Stimulated activated CD4-positive, alpha-beta T cell treated with anti-CD3 and anti-CD28 coated beads, TNF-alpha, amount 100 ng/mL, for 24 hours (primary cell): ENCODE measurements at places on chromosomes 1 and 21.

- no peak for DNase-seq
Measured at GRCh38 chr1:162206300-162206699, 136.8 kb downstream of the NOS1AP start.

DNA sequence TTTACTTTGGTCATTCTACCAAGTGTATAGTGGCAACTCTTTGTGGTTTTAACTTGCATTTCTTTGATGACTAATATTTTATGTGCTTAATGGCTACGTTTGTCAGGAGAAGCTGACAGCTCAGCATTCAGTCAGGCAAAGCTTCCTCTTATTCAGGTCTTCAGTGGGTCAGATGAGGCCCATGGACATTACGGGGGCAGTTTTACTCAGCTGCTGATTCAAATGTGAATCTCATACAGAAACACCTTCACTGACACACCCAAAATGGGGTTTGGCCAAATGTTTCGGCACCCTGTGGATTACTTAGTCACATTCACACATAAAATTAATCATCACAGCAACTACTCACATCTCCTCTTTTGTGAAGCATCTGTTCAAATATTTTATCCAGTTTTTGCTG lies 104.9 kb upstream of the PLD5 start:
- no peak for DNase-seq

GRCh38 chr1:160217481-160218051 lies 12.4 kb downstream of the PEA15 start:
- DNase-seq, result no peak

DNA sequence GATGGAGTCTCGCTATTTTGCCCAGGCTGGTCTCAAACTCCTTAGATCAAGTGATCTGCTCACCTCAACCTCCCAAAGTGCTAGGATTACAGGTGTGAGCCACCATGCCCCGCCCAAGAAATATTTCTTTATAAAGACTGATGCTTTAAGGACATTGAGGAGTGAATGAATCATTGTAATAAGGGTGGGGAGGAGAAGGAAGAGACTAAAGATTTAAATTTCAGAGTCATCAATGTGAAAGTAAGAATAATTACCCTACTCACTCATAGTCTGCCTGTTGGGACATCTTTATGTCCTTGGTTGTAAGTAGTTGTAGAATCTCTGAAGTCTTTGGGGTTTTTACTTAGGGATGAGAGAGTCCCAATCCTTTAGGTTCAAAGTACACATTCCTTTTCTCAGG lies 7.3 kb downstream of the KDM1A start:
- no peak for DNase-seq

DNA sequence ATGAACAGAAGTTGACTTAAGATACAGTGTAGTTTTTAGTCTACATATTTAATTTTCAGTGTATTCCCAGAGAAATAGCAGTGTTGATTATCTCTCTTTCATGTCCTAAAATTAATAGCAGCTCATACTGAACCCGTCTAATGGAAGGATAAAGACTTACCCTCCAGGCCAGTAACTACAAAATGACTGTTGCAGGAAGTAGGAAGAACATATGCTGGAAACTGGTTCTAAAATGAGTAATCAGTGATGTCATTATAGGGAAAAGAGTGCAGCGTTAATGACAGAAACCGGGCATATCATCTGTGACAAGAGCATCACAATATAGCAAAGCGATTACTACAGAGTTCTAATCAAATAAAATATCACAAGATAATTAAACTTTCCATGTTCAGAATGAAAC lies 385.5 kb downstream of the SMYD3 start:
- no peak for DNase-seq

GRCh38 chr1:183654706-183655105 lies 1.6 kb upstream of the APOBEC4 start:
- no peak for DNase-seq

DNA sequence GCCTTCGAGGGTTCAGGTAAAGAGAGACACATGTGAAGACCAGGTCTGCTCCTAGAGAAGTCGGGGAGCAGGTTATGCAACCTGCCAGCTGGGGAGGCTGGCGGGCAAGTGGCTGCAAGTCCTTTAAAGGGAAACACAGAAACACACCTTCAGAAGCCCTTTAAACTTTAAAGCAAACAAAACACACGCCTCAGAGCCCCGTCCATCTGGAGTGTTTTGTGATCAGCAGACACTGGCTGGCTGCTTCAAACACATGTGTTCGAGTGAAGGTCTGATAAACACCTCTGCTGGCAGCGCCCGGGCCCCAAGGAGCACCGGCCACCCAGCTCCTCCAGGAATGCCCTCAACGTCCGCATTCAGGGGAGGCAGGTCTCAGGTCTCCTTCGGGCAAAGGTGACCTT lies 15.2 kb downstream of the RIPK4 start:
- DNase-seq, result no peak

DNA sequence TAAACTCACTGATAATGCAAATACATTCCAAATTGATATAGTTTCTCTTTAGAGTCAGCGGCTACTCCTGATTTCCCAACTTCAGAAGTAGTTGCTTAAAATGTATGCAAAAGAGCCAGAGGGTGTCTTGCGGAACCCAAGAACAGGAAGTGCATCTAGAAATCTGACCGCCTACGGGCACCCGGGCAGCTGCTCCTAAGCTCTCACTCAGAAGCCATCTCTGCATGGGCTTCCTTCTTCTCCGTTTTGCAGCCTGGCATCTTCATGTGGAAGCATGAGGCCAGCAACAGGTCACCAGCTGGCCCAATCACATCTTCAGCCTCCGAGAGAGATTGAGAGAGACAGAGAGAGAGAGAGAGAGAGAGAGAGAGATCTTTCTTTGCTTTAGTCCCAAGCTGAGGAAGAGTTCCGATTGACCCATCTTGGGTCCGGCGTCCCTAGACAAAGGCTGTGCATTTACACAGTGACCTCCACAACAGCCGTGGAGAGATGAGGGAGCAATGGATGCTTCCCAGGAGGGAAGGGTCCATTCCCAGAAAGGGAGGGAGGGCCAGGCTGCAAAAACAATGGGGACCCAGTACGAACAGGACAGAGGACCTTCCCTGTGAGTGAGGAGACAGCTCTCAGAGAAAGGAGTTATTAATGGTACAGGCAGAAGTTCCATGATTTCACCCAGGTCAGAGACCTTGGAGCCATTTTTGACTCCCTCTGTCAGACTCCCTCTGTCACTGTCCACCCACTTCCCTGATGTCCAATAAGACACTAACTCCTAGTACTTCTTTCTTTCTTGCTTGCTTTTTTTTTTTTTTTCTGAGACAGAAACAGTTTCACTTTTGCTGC lies 28.2 kb upstream of the SLC30A1 start:
- DNase-seq, result no peak

- no peak for DNase-seq
Measured at GRCh38 chr1:178926046-178926445, 55.2 kb upstream of the ANGPTL1 start.

DNA sequence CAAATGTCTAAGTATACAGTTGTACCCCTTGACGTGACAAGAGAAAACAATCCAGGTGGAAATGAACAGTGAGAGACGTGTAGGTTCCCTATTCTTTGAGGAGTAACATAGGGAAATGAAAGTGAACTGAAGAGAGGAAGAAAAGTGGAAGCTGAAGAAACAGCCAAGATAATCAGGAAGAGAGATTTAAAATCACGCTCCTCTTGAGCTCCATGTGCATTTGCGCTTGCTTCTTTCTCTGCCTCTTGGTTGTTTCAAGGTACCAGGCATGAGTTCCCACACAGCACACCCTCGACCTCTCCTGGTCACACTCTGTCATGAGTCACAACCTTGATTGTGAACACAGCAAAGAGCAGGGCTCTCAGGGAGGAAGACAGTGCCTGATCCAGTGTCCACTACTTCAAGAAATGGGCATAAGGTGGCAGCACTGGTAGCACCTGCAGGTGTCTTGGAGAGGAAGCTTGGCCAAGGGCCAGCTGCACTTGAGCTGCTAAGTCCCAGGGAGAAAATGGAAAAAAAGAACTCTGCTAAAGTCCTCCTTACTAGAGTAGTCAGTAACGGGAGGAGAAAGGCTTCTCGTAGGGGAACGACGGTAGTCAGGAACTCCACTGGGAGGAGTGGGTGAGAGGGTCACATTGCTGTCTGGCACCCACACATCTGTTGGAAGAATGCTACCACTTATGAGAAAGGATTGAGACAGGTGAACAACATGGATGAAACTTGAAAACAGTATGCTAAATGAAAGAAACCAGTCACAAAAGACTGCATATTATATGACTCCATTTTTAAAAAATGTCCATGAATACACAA lies 18.3 kb upstream of the ARID1A start:
- no peak for DNase-seq

DNA sequence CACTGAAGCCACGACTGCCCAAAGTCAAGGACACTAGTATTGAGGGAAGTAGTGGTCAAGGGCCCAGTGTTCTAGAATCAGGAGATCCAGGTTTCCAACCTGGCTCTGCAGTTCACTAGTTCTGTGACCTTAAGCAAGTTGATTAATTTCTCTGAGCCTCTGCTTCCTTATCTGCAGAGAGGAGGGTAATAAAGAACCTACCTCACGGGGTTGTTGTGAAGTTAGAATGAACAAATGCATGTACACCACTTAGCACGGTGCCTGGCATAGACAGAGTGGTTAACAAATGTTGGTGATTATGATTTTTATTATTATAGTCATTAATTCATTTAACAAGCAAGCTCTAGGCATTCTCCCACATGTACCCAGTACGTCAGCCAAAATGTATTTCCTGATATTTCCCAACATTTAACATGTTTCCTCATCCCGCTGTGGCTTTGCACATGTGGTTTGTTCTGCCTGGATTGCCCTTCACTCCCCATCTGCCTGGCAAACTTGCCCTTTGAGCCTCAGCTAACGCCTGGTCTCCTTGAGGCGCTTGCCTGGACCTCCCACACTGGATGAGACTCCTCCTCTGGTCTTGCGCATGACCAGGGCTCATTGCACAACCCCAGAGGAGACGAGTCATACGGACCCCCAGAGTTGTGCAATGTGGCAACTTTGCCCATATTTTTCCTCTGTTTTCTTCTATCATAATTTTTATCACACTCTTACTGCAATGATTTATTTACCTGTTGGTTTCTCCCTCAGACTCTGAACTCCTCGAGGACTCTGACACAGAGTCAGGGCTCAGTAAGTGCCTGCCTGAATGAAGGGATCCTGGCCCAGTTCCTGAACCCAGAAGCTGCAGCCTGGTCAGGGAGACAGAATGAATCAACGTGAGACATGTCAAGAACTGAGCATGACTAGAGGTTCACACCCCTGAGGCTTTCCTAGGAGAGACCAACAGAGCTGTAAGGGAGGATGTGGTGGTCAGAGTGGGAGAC lies 20.7 kb upstream of the MFSD2A start:
- no peak for DNase-seq

DNA sequence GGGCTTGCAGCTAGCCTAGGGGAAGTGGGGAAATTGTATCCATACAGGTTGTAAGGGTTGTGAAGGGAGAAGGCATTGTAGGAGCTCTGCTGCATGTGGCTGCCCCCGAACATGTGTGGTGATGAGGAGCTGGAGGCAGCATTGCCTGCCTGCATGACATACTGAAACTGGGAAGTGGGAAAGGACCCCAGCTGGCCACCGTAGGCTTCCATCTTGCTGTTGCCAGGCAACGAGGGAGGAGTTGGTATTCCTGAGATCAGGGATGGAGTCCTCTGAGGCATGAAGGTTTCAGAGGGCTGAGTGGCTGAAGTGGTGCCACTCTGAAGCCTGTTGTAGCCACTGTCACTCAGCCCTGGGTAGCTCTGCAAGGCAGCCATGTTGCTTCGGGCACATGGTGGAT lies 103.2 kb downstream of the TBX15 start:
- no peak for DNase-seq

DNA sequence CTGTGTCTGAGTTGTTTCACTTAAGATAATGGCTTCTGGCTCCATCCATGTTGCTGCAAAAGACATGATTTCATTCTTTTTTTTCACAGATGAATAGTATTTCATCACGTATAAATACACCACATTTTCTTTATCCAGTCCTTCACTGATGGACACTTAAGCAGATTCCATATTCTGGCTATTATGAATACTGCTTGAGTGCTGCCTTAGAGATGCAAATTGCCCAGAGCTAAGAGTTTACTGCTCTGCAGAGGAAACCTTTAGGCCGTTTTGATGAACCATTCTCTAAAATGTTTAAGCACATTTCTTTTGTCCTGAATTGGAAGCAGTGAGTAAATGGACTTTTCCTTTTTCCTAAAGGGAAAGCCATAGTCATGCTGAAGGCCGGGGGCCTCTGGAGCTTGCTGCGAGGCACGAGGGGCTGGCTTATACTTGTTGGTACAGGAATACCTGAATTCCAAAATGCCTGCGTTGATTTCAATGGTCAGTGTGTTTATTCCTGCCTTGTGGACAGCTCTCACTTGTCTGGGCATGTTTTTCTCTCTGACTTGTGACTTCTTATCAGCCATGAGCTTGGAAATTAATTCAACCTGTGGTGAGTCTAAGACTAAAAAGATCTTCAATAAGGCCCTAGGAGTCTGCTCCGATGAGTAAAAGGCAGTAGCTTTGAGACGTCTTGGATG lies 201.0 kb upstream of the MAP1LC3C start:
- DNase-seq, result no peak

DNA sequence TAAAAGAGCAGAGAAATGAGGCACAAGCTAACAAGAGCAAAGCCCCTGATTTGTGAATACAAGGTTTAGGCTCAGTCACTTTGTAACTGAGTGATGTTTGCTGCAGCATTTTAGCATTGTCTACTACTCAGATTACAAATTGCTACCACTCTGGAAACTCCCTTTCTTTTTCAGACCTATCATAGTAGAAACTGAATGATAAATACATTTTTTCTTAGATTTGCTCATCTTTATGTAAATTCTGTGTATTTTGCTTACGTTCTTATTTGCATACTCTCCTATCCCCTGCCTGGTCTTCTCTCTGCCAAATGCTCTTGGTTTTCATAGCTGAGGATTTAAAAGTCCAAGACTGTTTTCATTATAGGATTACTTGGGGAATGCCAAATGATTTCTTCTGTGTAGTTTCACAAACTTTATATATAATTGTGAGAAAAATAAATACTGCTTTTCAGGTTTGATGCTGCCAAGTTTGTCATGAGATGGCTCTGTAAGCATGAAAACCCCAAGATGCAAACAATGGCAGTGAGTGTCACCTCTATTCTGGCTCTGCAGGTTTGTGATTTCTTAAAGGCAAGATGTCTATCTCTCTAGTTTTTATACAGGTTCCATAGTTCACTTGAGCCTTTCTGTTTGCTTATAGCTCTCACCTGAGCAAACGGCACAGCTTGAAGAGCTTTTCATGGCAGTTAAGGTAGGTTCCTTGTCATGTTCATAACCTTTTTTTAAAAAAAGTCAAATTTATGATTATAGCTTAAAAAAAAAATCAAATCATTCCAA lies 24.7 kb downstream of the ZYG11A start:
- DNase-seq, result no peak

DNA sequence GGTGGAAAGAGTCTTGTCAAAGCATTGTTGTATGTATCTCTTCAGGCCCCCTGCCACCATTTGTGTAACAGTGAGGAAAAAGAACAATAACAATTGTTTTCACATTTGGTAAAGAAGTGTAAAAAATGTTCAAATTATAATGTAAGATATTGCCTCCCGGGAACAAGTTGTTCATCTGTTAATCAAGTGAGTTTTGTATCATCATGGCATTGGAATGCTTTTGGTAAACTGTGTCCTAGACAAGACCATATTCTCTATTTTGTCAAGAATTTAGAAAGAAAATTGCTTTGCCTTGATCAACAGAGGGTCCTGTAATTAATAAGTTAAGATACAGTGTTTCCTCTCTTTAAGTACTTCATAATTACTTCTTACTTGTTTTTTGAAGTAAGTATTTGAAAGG lies 692.0 kb upstream of the NR5A2 start:
- DNase-seq, result no peak
